ENCODE measurements at places on chromosomes 6 and 20.

DNA sequence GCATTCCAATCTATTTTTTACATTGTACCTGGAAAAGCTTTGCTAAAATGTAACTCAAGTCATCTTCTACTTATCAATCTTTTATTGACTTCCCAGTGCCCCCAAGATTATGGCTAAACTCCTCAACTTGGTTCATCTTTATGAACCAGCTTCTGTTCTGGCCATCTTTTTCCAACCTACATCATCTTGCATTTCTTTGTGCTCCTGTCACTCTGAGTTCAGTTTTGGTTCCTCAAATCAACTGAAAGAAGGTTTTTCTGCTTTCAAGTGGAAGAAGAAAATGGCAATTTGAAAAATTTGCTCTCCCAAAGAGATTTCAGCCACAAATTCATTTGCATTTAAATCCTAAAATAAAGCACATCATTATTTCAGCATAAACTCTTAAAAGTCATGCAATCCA lies 41.8 kb downstream of the GPX5 start:
- DNase-seq = no peak

GRCh38 chr6:169190970-169191369 lies 62.7 kb downstream of the THBS2 start:
- DNase-seq = no peak

GRCh38 chr6:70708448-70708847 lies 40.8 kb downstream of the SMAP1 start:
- no peak for DNase-seq

- no peak for DNase-seq
Observed at GRCh38 chr20:59775687-59776055, 157.8 kb downstream of the SYCP2 start.

DNA sequence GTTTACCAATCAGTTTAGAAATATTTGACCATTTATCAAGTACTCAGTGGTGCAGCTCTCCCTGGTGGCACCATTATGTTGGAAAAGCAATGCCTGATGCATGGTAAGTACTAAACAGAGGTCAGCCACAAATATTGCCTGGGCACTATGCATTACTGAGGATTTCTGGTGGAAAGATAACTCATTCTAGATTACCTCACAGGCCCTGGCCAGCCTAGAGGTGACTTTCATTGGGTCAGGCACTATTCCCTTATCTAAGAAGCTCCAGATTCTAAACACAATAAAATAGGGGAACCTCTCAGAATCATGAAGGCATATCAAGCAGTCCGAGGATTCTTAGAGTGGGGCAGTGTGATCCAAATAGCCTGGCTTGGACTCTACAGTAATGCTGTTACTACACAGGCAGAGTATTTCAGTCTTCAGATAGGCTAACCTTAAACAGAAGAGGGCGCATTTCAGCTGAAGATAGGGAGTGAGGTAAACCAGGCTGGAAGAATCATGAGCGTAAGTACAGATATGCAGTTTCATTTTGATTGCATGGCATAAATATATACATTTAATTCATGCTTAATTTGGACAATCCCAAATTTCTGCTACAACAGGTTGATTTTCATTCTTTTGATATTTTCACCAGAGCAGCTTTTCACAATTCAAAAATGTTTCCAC lies 12.1 kb downstream of the LGSN start:
- no peak for DNase-seq

GRCh38 chr6:169163411-169163901 lies 90.2 kb downstream of the THBS2 start:
- no peak for DNase-seq

- DNase-seq = no peak
Observed at GRCh38 chr6:129704708-129705107, 5.3 kb downstream of the ARHGAP18 start.

GRCh38 chr6:132395015-132395597 lies 6.2 kb downstream of the MOXD1 start:
- no peak for DNase-seq

DNA sequence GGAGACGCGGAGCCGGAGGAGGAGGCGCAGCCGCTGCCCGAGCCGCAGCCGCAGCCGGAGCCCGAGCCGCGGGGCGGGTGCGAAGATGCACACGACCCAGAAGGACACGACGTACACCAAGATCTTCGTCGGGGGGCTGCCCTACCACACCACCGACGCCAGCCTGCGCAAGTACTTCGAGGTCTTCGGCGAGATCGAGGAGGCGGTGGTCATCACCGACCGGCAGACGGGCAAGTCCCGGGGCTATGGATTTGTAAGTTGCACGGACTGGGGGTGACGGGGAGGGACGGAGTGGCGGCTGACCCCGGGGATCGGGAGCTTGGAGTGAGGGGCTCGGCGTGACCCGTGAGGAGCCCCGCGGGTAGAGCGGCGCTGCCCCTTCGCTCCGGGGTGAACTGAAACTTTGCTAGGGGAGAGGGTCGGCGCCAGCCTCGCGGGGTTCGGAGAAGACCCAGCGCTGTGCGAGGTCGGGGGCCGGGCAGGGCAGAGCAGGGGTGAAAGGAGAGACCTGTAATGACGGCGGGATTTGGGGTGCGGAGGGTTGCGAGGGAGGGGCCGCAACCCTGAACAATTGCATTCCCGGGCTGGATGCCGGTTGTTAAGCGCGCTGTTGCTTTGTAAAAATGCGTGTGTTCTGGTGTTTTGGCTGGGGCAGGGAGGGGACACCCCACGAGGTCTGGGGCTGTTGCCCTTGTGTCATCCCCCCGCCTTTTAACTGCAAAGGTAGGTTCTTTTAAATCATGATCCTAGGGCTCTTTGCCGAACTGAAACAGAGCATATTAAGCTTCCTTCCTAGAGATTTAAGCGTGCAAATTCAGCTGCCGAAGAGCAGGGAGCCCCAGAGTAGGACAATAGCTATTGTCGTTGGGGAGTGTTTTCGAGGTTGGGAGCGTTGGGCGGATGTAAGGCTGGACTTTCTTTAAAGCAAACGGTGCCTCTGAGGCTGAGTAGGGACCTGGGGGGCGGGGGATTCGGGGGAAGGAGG lies 628 bp downstream of the RBM24 start:
- DNase-seq = no peak

- no peak for DNase-seq
Observed at GRCh38 chr6:137258170-137258569, 39.0 kb upstream of the IFNGR1 start.

DNA sequence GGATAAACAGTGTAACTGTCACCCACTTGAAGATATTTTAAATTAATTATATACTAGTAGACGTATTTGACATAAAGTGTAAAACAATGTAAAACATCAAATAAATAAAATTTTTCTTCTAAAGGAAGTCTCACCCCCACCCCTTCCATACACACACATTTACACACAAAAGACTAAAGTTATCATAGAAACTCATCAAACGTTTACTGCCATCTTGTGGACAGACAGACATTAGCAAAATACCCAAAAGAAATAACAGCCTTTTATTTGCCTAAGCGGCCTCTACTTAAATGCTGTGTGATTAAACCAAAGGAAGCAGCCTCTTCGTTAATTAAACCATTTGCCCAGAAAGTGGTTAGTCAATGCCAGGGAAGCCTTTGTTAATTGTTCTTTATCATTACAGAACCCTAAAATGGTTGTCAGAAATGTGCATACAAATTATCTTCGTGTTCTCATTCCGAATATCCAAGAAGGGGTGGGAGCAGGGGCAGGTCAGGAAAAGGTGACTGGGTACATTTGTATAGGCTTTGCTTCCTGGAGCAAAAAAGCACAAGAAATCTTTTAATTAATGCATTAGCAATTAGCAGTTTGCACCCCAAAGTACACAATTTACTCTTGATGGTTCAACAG lies 176.2 kb upstream of the SASH1 start:
- no peak for DNase-seq

- DNase-seq = no peak
Observed at GRCh38 chr20:17300113-17300512, 73.3 kb downstream of the PCSK2 start.

GRCh38 chr6:100339574-100340255 lies 125.0 kb downstream of the SIM1 start:
- no peak for DNase-seq

GRCh38 chr6:144344646-144345045 lies 59.5 kb downstream of the UTRN start:
- DNase-seq = peak; percentile 56

DNA sequence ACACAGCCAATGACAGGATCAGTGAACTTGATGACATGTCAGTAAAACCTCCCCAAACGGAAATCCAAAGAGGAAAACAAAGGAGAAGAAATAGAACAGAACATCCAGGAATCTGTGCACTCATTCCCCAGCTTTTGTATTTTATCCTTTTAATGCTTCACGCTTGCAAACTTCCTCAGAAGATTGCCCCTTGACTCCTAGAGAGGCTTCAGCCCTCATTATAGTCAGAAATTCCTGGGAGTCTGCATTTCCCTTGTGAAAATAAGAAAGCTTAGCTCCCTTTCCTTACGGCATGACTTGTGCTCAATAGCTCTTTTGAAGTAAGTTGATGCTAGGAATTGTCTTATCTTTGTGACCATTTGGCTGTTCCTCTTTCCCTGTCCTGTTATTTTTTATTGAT lies 313.6 kb upstream of the OPRM1 start:
- no peak for DNase-seq

DNA sequence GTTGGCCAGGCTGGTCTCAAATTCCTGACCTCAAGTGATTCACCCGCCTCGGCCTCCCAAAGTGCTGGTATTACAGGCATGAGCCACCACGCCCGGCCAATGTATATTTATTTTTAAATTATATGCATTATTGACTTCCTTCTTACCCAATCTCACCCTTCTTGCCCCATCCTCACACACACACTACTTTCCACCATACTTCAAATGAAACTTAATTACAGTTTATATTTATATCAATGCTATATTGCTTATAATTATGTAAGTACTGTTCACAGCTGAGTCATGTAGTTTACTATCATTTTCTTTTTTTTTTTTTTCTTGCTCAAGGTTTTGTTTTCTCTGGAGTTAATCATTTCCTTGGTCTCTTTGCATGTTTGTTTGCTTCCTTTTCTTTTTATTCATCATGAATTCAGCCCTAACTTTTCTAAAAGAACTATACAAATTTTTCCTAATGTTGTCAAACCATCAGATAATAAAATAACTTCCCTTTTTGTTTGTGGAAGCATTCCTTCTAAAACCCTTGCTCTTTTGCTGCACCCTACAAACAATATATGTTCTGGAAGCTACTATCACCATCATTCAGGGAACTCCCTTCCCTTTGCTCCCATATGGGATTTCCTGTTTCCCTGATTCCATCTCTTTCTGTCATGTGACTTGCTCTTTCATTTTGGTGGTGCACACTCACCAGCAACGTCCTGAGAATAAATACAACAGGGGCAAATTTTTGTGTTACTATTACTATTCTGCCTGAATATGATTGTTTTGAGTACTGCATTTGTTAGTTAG lies 201.7 kb upstream of the SASH1 start:
- no peak for DNase-seq

- no peak for DNase-seq
Observed at GRCh38 chr6:137734875-137735182, 132.2 kb upstream of the TNFAIP3 start.

GRCh38 chr6:106141441-106142237 lies 55.5 kb downstream of the PRDM1 start:
- peak; percentile 48 for DNase-seq

GRCh38 chr6:161407581-161407980 lies 133.7 kb upstream of the AGPAT4 start:
- DNase-seq = no peak

GRCh38 chr20:57193094-57193493 lies 73.3 kb downstream of the BMP7 start:
- DNase-seq = no peak

- DNase-seq = peak; percentile 71
Observed at GRCh38 chr6:149317644-149318571, at the start of gene TAB2. Gene TAB2 (plus strand): TSS chr6:149317712. CDS start chr6:149369998, 52,286 bp downstream.

GRCh38 chr20:14622796-14623195 lies 285.4 kb upstream of the FLRT3 start:
- DNase-seq = no peak

GRCh38 chr20:37343212-37343993 lies 2.5 kb upstream of the SRC start:
- DNase-seq = no peak

DNA sequence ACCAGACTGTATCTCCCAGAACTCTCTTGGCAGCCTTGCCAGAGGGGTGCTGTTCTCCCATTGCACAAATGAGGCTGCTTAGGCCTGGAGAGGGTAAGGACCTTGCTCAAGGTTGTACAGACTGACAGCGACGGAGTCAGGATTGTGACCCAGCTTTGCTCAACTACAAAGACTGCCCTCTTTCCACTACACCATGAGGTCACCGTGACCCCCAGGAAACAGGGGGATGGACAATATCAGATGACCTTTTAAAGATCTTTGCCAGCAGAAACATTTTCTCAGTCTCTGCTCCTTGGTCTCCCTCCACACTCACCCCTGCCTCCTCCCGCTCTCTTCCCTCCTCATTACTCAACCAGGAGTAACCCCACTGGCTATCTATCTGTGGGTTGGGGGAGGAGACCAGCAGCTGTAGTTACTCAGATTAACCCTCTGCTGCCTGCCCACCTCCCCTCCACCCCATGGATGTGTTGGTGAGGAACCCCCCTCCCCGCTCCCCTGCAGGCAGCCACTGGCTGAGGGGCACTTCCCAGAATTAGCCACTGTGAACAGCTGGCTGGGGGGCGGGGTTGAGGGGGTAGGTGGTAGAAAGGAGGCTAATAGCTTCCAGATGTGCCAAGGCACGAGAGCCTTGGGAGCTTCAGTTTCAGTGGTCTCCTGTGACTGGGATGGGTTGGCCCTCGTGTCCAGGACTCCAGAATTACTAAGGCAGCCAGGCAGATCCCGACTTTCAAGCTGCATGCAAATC lies 26.9 kb upstream of the MRPS18A start:
- no peak for DNase-seq

GRCh38 chr6:130178692-130179091 lies 44.1 kb downstream of the SAMD3 start:
- no peak for DNase-seq

- no peak for DNase-seq
Observed at GRCh38 chr6:130167655-130168054, 55.1 kb downstream of the SAMD3 start.

DNA sequence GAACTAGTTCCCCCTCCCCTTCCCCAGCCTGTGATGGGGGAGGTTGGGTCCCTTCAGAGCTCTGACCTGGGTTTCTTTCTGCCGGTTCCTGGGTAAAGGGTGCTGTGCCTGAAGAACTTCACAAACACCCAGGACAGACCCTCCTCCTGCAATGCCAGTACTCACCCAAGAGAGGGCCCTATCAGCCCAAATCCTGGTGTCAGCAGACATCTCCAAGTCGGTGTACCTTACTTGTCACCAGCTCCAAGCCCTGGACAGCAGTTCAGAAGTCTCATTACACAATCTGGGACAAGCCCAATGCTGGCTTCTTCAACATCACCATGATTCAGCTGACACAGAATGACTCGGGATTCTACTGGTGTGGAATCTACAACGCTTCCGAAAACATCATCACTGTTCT lies 467 bp downstream of the TREML4 start:
- no peak for DNase-seq

GRCh38 chr20:37907677-37908401 lies 4.9 kb downstream of the VSTM2L start:
- no peak for DNase-seq

GRCh38 chr6:31079656-31080261 lies 32.6 kb downstream of the C6orf15 start:
- peak; percentile 38 for DNase-seq

- DNase-seq = no peak
Observed at GRCh38 chr6:128676456-128676855, 156.1 kb upstream of the PTPRK start.

- no peak for DNase-seq
Observed at GRCh38 chr6:128244751-128245405, 275.5 kb downstream of the PTPRK start.

Data from activated CD4-positive, alpha-beta T cell treated with anti-CD3 and anti-CD28 coated beads, Interleukin-2, amount 50 U/mL, for 24 hours (primary cell).